ENCODE measurements at places on chromosomes 13 and 19.

- DNase-seq: no peak
Observed at GRCh38 chr13:109990296-109990695, 203.9 kb upstream of the IRS2 start.

- no peak for DNase-seq
Observed at GRCh38 chr13:102117175-102117831, 284.5 kb downstream of the FGF14 start.

- DNase-seq: no peak
Observed at GRCh38 chr13:112750570-112750969, 60.7 kb downstream of the ATP11A start.

GRCh38 chr13:33381906-33382305 lies 96.4 kb upstream of the STARD13 start:
- DNase-seq: no peak

DNA sequence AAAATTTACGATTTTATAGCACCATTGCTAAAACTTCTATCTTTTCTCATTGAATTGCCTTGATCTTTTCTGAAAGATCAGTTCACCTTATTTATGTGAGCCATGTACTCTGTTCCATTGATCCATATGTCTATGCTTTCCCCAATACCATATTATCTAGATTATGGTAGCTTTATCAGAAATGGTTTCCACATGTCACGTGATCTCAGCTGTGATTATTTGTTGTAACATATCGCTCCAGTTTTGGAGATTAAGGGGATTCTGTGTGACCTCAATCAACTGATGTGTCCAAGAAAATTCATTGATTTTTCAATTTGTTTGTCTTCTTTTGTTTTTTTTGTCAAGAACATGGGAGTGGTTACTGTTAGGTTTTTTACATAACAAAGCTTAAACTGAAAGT lies 1114.5 kb upstream of the ATXN8OS start:
- DNase-seq: no peak

GRCh38 chr13:90533866-90534265 lies 813.6 kb upstream of the MIR17HG start:
- DNase-seq: no peak

GRCh38 chr19:38685666-38686529 lies 38.4 kb downstream of the ACTN4 start:
- peak; percentile 44 for DNase-seq

DNA sequence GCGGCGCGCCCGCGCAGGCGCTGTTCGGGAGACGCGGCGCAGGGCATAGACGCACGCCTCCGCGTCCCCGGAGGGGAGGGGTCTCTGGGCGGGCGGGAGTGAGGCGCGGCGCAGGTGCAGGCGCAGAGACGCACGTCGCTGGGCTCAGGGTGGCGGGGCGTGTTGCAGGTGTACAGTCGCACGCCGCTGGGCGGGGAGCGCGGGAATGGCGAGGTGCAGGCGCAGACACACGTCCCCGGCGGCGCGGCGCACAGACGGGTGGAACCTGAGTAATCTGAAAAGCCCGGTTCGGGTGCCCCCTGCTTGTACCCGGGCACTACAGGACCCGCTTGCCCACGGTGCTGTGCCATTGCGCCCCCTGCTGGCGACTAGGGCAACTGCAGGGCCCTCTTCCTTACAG lies 44.7 kb downstream of the PLPP2 start:
- no peak for DNase-seq

GRCh38 chr19:19059018-19059836 lies 4.6 kb upstream of the SLC25A42 start:
- no peak for DNase-seq

- DNase-seq: no peak
Observed at GRCh38 chr19:40225440-40226305, 816 bp downstream of the CCNP start.

DNA sequence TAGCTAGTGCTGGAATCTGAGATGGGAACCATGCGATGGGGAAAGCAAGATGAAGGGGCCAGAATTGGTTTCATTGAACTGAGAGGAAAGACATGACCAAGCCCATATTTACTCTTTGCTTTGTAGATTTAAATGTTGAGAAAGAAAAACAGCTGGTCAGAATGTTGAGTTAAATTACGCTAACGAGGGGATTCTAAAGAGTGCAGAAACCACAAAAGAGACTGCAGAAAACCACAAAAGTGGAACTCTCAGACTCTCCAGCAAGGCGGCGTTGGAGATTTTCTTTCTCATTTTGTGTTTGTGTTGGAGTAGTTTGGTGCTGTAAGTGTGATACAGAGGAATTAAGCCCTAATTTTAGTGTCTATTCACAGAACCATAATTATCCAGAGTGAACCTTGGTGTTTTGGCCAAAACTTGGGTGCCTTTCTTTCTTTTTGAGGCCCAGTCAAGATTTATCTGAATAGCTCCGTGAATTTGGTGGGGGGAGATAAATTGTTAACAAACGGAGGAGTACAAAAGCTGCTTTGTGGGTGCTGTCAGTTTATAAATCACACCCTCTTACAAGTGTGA lies 26.3 kb downstream of the SAE1 start:
- peak; percentile 43 for DNase-seq

DNA sequence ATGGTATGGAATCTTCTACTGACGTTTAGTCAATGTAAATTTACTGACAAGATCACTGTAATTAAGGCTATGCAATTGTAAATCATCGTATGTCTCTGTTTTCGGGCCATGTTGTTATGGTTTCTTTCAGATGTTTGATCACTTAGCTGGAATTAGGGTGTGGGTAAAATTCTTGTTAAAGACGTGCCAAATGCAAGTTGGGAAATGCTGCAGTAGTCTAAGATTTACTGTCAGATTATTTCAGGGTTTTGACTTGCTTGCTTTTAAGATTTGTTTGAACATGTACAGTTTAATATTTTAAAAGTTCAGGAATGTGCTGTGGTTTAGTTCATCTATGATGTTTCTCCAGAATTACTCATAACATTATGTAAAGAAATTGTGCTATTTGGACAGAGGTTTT lies 10.8 kb downstream of the NDFIP2 start:
- no peak for DNase-seq

- no peak for DNase-seq
Observed at GRCh38 chr13:38477676-38478075, 128.0 kb downstream of the UFM1 start.

GRCh38 chr19:35973487-35973886 lies 21.5 kb upstream of the SDHAF1 start:
- peak; percentile 6 for DNase-seq

DNA sequence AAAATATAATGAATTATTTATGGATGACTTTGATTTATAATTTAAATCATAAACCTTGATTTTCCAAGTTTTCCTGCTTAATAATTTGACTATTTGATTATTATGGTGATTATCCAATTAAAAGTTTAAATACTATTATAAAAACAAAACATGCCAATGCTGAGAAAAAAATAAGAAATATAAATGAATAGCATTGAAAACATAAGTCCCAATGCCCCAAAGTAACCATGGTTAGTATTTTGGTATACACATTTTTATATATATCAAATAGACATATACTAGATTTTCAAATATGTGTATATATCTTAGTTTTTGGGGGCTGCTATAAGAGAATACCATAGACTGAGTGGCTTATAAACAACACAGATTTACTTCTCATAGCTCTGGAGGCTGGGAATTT lies 108.3 kb downstream of the GPC5 start:
- no peak for DNase-seq

DNA sequence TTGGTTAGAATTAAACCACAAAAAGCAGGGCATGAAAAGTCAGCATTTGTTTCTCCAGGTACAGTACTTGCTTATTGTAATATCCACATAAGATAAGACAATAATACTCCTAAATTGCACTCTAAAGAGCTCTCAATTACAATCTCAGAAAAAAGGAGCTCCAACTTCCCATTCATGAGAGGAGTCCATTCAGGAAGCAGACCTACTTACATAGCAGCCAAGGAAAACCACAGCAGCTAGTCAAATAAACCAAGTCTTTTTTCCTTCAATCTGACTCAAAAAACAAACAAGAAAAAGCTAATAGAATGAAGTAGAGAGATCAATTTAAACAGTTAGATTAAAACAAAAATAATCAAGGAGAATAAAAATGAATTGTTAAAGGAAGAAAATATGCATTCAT lies 885.2 kb upstream of the SLITRK6 start:
- no peak for DNase-seq

DNA sequence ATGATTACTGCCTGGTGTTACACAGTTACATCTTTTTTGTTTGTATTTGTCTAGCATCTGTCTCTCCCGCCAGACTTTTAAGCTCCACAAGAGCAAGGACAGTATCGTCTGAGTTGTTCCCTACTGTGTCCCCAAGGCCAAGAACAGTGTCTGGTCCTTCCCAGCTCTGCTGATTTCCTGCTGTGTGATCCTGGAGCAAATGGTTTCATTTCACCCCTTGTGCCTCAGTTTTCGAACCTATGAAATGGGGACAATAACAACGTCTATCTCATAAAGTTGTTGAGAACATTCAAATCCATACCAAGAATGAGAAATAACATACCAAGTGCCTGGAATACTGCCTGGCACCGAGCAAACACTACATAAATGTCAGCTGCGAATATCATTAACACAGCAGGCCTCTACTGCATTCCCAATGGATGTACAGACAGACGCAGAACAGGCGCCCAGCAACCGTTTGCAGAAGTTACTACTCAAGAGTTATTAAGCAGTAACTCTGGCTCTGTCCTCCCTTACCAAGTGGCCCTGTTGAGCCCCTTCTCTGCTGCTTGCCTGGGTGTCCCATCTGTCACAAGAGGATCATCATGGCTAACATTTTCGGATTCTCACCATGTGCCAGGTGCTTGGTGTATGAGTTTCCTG lies 11.4 kb downstream of the XRCC1 start:
- no peak for DNase-seq

DNA sequence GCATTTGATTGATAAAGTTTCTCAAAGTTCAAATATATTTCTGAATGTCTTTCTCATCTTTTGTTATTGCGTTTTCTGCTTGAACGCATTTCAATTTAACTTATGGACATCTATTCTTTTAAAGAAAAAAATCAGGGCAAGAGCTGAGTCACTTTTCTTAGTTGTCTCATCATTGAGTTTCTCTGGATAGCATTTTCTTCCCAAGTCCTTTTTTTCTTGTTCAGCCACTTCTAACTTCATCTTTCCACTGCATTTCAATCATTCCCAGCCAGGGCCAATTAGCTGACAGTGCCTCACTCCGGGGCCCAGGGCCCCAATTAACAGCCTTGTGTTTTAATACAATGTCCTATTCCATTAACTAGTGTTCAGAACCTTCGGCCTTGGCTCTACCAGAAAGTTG lies 216.3 kb downstream of the B3GLCT start:
- no peak for DNase-seq

GRCh38 chr19:35712567-35713505 lies 5.0 kb upstream of the KMT2B start:
- peak; percentile 49 for DNase-seq

DNA sequence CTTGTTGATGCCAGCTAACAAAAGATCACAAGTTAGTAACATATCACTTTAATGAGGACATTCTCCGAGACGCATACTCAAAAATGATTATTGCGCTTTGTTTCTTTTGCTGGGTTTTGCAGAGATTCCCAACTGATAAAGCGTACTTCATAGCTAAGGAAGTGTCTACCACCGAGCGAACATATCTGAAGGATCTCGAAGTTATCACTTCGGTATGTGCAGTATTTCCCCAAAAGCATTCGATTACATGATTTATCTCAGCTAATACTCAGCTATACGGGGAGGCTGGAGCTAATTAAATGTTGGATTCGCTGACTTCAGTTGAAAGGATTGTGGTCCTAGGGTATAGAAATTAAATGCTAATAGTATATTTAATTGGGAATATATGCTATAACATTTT lies 166.3 kb downstream of the STK24 start:
- DNase-seq: no peak

- DNase-seq: no peak
Observed at GRCh38 chr13:45878966-45879365, 27.4 kb upstream of the SIAH3 start.

DNA sequence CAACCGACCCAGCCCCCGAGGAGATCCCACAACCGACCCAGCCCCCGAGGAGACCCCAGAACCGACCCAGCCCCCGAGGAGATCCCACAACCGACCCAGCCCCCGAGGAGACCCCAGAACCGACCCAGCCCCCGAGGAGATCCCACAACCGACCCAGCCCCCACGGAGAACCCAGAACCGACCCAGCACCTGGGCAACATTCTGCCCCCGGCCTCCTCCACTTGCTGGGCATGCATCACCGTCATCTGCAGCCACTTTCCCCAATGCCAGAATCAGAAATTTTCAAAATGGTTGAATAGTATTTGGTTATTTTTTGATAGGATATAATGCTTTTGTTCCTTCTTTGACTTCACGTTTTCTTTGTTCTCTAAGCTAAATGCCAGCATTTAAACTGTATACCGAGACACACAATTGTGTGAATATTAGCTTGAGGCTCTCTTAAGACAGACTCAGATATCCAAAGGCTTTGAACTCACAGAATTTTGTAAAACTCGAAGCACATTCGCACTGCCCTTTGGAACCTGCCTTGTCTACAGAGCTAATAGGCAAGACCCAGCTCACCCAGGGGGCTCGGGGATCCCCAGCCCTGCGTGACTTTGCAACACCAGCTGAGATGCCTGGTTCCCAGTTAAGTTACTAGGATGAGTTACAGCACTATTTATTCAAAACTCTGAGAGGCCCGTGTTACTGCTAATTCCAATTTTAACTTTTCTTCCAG lies 15.5 kb upstream of the RASA3 start:
- DNase-seq: no peak

DNA sequence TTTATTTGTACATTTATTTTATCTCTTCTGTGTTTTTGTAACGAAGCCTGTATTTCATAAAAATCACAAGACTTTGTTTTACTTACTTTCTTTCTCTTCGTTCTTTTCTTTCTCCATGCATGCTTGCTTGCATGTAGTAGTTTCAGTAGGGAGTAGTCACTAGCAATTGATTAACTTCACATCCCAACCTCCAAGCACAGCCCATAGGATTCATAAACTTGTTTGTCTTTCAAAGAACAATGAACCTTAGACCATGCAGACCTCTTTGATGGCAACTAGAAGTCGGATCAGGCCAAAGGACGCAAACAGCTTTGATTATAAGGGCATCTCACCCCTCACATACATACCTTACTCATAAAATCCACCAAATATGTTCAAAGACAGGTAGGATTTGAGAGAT lies 3.1 kb upstream of the PRR20A start:
- DNase-seq: no peak

GRCh38 chr13:27038323-27038722 lies 133.3 kb downstream of the USP12 start:
- DNase-seq: no peak

GRCh38 chr13:75147946-75148345 lies 334.0 kb downstream of the TBC1D4 start:
- DNase-seq: no peak

DNA sequence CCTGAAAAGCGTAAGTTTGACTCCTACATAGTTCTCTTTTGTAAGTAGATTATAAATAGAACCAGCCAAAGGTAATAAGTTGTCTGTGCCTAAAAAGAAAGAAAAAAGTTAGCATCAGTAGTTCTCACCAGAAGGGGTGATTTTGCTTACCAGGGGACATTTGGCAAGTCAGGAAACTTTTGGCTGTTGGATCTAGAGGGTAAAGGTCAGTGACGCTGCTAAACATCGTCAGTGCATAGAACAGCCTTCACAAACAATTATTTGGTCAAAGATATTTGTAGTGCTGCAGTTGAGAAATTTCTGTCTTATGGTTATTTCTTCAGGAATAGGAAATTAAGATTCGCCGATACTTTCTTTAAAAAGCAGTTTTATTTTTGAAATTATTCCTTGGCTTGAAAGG lies 2.0 kb downstream of the USPL1 start:
- DNase-seq: peak; percentile 9

Data from suppressor macrophage treated with lipopolysaccharide for 4 hours (primary cell).